Bone marrow (tissue), 2 donors: ENCODE measurements at places on chromosomes 3 and 15.

GRCh38 chr15:34055868-34056595 is 17.0 kb upstream of the AVEN start:
- no peak for DNase-seq

GRCh38 chr15:49313650-49314049 is 109.4 kb upstream of the FGF7 start:
- no peak for DNase-seq

- DNase-seq = no peak
Observed at GRCh38 chr3:73324203-73325155, 263.0 kb downstream of the EBLN2 start.

- DNase-seq = no peak
Observed at GRCh38 chr15:100263721-100264455, 77.9 kb downstream of the ADAMTS17 start.

GRCh38 chr3:16181361-16181760 is 6.9 kb downstream of the GALNT15 start:
- DNase-seq = peak; percentile 37

GRCh38 chr3:186880406-186880805 is 37.9 kb downstream of the ADIPOQ start:
- DNase-seq = no peak

DNA sequence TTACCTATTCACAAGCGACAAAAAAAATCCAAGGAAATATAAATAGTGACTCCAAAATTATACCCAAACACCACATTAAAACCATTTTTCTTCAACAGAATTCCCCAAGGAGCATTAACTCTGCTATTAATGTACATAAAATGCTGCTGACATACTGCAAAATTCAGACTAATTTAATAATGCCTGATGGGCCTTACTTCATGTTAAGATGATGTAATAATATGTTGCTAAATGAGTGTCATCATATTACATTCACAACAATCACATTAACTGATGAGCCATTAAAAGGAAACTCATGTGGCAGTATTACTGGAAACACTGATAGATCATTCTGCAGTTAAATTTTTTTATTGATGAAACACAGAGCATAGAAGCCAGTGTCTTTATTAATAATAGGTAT is 204.9 kb upstream of the CGNL1 start:
- no peak for DNase-seq

- DNase-seq = no peak
Observed at GRCh38 chr3:112143689-112144088, 10.6 kb upstream of the GCSAM start.

DNA sequence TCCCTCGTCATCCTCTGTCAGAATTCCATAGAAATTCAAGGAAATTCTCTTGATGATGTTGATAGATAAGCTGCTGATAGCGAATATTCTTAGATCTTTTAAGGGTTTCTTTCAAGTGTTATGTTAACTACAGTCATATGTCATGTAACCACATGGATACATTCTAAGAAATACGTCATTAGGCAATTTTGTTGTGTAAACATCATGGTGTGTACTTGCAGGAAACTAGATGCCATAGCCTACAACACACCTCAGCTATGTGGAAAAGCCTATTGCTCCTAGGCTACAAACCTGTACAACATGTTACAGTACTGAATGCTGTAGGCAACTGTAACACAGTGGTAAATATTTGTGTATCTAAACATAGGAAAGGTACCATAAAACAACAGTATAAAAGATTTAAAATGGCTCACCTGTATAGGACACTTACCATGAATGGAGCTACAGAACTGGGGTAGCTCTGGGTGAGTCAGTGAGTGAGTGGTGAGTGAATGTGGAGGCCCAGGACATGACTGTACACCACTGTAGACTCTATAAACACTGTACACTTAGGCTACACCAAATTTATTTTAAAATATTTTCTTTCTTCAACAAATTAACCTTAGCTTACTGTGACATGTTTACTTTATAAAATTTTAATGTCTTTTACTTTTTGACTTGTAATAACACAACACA is 34.6 kb downstream of the GLDN start:
- DNase-seq = no peak
